ENCODE measurements at places on chromosomes 13 and 19. TPM values are rescaled to one million over a fixed set of nuclear protein-coding genes. Genes with fewer than 3 reads are reported as not detected.

DNA sequence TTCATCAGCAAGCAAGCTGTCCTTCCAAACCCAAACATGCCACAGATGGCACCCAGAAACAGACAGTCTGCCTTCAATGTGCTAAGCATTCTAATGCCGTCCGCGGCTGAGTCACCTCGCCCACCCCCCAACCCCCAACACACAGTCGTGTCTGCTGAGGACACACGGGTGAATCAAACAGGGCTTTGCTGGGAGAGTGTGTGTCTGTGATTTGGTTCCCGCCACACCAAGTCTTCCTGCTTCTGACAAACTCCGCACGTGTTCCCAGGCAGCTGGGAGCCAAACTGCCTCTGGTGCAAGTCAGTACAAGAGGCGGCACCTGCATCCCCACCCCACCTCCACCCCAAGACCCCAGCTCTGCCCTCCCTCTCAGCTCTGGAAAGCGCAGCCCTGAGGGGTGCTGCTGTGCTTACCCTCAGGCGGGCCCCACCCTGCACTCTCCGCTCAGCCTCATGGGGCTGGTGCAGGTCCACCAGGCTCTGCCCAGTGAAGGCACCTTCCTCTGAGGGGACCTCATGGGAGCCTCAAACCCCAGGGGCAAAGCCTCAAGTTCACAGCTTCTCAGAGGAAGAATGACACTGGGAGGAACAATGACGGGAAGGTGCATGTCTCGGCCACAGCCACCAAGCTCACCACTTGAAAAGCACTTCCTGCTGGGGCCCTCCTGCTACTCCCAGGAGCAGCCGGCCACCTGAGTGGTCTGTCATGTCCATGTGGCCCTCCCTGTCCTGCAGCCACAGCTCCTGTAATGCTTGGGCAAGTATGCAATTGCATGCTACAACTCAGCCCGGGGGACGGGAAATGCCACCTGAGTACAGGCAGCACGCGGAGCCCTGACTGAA, 15.0 kb upstream of the SLC35E1 start:
- peak; percentile 72 for DNase-seq

DNA sequence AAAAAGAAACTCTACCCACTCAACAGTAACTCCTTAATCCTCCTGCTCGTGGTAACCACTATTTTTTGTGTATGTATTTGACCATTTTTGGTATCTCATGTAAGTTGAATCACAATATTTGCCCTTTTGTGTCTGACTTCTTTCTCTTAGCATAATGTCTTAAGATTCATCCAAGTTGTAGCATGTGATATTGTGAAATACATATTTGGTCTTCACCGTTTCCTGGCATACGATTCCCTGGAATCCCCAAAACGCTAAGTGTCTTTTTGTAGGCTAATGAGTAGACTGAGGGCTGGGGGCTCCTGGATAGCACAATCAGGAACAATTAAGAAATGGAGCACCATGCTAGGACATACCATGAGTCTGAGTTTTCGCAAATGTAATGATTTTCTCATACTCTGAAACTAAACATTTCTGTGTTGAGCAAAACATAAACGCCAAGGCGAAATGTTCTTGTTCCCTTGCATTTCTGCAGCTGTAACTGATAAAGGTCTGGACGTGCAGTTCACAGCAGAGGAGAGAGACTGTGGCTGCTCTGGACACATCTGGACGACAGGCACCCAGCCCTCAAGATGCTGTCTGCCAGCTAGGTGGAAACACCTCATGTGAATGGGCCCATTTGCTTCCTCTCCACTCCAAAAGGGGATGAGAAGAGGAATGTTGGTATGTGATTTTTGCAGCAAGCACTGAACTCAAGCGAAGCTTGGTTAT, 38.4 kb downstream of the BRD4 start:
- DNase-seq: no peak

DNA sequence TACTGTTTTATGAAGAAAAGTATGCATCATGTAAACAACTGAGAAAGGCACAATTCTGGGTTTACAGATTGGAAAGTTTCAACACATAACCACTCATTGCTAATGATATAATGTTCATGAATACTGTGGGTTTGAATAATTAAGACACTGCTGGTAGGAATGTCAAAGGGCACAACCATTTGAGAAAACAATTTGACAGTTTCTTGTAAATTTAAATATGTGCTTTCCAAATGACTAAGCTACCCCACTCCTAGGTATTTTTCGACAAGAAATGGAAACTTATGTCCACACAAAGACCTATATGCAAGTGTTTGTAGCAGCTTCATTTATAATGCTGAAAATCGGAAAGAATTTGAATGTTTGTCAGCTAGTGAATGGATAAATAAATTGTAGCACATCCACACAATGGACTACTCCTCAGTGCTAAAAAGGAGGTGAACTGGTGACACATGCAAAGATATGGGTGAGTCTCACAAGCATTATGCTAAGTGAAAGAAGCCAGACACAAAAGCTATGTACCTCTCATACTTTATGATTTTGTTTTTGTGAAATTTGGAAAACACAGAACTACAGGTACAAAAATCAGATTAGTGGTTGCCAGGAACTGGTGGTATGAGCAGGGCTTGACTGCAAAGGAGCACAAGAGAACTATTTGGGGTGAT, 44.8 kb upstream of the FLT1 start:
- DNase-seq: no peak

GRCh38 chr19:42081584-42082203, 5.7 kb downstream of the ZNF574 start:
- DNase-seq: peak; percentile 41

DNA sequence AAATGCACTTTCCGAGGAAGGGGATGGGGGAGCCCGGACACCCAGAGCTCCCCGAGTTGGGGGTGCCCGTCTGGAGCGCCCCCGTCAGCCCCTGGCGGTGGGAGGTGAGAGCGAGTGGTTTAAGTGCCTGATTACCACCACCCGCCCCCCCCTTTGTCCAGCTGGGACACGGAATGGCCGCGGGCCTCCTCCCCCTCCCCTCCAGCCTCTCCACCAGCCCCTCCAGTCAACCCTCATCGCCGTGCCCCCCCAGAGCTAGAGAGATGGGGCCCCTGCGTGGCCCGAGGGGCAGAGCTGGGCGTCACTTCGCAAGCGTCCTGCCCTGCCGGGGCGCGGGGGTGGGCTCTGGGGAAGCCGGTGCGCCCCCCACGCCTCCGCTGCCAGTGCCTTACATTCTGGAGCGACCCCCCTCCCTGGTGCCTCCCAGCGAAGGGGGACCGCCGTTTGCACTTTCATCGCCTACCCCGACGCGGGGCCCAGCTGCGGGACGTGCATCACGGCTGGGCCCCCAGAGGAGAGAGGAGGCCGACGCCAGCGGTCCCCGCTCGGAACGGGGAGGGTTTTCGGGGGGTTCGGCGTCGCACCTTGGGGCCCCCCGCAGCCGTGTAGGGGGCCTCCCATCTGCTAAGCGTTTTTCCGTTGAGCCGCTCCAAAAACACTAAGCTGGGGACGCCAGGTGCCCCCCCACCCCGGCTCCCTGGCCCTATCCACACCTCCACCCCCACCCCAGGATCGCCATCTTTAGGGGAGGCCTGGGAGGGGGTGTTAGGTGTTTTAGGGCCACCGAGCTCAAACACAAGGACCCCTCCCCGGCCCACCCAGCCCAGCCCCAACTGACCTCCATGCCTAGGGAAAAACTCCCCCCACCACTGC, 16.4 kb downstream of the SMIM24 start:
- DNase-seq: no peak

GRCh38 chr19:28396287-28396831, 816.6 kb downstream of the UQCRFS1 start:
- no peak for DNase-seq

GRCh38 chr19:18496167-18496979, 25.5 kb downstream of the ELL start:
- peak; percentile 63 for DNase-seq

DNA sequence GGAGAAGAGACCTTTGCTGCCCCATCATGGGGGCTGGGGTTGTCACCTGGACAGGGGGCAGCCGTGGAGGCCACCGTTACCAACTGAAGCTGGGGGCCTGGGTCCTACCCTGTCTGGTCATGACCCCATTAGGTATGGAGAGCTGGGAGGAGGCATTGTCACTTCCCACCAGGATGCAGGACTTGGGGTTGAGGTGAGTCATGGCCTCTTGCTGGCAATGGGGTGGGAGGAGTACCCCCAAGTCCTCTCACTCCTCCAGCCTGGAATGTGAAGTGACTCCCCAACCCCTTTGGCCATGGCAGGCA, 9.0 kb downstream of the EGLN2 start:
- no peak for DNase-seq

The TMEM86B gene
- total RNA-seq: 16.7 TPM
